ENCODE measurements at places on chromosomes 13 and 19. TPM values are rescaled to one million over a fixed set of nuclear protein-coding genes. Genes with fewer than 3 reads are reported as not detected.

ZNF850 gene
- total RNA-seq, result 3.2 TPM

CD70 gene
- total RNA-seq, result 0.29 TPM

MPHOSPH8 gene
- total RNA-seq, result 15.0 TPM

ZNF154 gene
- 7.6 TPM for total RNA-seq

NLRP7 gene
- total RNA-seq, result not detected

CAMSAP3 gene
- total RNA-seq, result not detected

VSTM2B gene
- not detected for total RNA-seq

SERPINE3 gene
- not detected for total RNA-seq

GFY gene
- not detected for total RNA-seq

ZNF582 gene
- 2.2 TPM for total RNA-seq

KLK14 gene
- total RNA-seq, result not detected

ARMC6 gene
- 30.9 TPM for total RNA-seq

EHD2 gene
- total RNA-seq, result 144 TPM

B3GNT8 gene
- 0.59 TPM for total RNA-seq

Data from osteoblast (primary cell).